Cardiac septum (tissue), 1 donor: ENCODE measurements at places on chromosomes 7 and 10. TPM values are rescaled to one million over a fixed set of nuclear protein-coding genes. Genes with fewer than 3 reads are reported as not detected.

- DNase-seq: no peak
Measured at GRCh38 chr7:74056096-74056915, 27.3 kb upstream of the LIMK1 start.

GRCh38 chr10:125407000-125407502, 246.7 kb upstream of the CTBP2 start:
- no peak for DNase-seq

DNA sequence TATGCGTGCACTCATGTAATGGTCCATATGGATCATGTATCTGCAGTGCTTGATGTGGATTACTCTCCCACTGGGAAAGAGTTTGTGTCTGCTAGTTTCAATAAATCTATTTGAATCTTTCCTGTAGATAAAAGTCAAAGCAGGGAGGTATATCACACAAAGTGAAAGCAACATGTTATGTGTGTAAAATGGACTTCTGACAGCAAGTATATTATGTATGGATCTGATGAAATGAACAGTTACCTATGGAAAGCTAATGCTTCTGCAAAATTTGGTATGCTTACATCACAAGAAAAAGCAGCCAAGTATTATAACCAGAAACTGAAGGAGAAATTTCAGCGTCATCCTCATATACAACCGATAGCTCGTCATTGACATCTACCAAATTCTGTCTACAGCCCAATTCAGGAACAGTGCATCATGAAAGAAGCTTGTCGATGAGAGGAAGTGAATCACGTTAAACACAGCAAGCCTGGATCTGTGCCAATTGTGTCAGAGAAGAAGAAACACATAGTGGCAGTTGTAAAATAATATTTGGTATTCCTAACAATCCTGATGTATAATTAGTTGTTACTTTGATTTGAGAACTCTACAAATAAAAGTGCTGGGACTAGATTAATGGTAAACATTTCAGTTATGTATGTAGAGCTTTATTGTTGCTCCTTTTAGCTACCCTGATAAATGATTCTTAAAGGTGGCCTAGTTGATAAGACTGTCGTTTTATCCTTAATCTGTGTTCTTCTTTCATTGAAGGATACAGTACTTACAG, 14.2 kb upstream of the SYPL1 start:
- no peak for DNase-seq

- no peak for DNase-seq
Measured at GRCh38 chr7:98879979-98880315, 1.6 kb downstream of the TRRAP start.

CTTNBP2 gene
- total RNA-seq: 2.2 TPM

GRCh38 chr10:48589266-48589665, 15.6 kb downstream of the ARHGAP22 start:
- no peak for DNase-seq
